CD4-positive, alpha-beta T cell treated with Interleukin-17A for 1 hour (primary cell): ENCODE measurements at places on chromosomes 16 and 17.
A peak's percentile ranks its signal among the peaks of the same experiment; 100 is the strongest.

DNA sequence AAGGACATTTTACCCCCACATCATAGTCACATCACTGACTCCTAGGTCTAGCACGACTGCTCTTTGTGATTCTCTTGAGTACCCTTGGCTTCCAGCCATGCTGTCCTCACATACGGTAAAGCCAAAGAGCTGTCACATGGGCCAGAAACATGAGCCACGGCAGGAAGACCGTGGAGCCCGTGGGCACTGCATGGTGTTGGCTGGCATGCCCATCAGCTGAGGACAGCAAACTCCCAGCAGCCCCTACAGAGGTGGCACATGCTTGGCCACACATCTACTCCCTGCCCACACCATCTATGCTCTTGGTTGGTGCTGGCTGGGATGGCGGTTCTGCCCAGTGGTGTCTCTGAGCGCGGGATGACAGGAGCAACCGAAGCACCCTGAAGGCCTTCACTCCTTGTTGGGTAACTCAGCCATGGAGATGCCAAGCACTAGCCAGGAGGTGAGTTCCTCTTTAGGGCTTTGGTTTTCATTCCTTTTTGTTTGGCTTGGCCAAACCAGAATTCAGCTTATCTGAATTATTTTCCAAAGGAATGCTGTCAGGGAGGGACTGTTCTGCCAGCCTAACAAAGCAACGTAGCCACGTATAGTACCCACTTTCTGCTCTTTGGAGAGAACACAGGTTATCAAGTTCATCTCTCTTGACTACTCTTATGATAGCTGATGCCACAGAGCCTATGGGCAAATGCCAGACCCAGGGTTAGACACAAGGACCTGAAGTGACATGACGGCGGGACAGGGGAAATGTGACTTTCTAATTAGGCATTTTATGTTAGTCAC is 10.0 kb downstream of the TNFAIP1 start:
- DNase-seq, result no peak

GRCh38 chr16:49441366-49441780 is 67.8 kb downstream of the C16orf78 start:
- DNase-seq, result peak; percentile 77

- peak; percentile 53 for DNase-seq
These were observed 2.9 kb upstream of the ZSCAN10 start for GRCh38 chr16:3101841-3102470.

GRCh38 chr17:29677824-29678223 is 55.1 kb upstream of the CORO6 start:
- DNase-seq, result no peak

- DNase-seq, result no peak
These were observed 137.7 kb upstream of the CRHR1 start for GRCh38 chr17:45646288-45646988.
